ENCODE measurements at places on chromosomes 5 and 9.

- DNase-seq, result no peak
Measured at GRCh38 chr5:77621440-77621839, 17.1 kb downstream of the OTP start.

DNA sequence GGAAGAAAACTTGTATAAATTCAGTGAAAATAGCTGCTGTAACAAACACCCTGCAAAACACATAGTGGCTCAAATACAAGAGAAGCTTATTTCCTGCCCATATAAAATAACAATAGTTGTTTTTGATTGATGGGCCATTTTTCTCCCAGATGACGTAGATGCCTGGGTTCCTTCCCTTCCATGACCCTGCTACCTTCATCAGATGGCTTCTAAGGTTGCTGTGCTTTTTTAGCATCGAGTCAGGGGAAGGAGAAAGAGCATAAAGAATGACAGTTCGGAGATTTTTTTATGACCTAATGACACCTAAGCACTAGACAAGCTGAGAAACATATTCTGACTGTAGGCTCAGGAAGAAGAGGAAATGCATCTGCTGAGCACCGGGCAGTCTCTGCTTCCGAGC lies 34.7 kb upstream of the DPYSL3 start:
- no peak for DNase-seq

DNA sequence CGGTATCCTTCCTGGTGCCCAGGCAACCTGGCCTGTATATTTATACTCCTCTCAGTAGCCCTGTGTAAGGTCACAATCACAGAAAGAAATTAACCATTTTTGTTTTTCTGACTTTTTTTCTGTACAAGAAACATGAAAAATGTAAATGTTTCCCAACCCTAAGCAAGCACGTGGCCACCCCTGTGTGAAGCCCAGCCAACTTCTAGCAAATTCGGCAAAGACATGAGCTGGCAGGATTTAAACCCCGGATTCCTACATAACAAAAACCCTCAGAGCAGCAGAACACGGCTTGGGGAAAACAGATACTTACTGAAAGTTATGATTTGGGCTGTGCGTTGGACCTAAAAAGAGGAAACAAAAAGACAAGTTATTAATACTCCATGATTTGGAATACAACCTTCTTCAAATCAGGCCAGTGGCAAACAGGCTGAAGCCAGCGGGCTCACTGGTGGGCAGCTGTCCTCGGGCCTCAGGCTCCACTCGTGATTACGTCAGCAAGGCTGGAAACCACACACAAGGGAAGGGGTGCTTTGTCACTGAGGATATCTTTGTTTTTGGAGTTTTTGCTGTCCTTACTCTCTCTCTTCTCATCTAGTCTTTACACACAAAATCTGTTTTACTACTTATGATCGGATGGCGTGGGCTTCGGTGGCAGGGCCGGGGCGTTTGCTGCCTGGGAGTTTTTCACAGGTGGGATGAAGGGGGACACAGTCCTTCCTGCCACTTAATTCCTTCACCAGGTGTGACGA lies 194.1 kb downstream of the ROR2 start:
- DNase-seq, result no peak

DNA sequence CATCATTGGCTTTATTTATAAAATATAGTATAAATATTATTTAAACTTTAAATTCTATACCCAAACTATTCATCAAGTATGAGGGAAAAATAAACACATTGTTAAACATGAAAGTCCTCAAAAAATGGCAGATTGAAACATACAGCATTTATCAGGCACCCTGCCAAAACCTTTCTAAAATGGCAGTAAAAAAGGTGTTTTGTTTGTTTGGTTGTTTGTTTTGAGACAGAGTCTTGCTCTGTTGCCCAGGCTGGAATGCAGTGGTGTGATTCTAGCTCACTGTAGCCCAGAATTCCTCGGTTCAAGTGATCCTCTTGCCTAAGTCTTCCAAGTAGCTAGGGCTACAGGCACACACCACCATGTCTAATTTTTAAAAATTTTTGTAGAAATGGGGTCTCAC lies 60.1 kb upstream of the ECM2 start:
- no peak for DNase-seq

- no peak for DNase-seq
Measured at GRCh38 chr5:73312146-73312871, 136.3 kb downstream of the FOXD1 start.

- DNase-seq, result no peak
Measured at GRCh38 chr9:89445801-89446251, 52.1 kb downstream of the SEMA4D start.

Data from NCI-H187 treated with DMSO at 0.1 percent for 48 hours (cell line).